ENCODE measurements at places on chromosomes 5 and 9.
A peak's percentile ranks its signal among the peaks of the same experiment; 100 is the strongest.

DNA sequence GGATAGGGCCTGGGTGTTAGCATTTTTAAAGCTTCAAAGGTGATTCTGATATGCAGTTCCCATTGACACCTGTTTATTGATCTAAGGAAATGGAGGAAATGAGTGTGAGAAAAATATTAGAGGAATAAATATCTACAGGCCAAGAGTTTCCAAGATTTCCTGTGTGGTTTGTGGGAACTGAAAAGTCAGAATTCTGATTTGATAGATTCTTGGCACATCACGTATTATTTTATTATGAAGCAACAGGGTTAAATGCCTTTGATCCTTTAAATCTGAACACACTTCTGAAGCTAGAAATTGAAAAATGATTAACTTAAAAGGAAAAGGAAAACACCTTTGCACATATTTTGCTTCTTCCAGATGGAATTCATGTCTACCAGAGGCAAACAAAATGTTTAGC, 113.7 kb downstream of the CD180 start:
- no peak for DNase-seq

DNA sequence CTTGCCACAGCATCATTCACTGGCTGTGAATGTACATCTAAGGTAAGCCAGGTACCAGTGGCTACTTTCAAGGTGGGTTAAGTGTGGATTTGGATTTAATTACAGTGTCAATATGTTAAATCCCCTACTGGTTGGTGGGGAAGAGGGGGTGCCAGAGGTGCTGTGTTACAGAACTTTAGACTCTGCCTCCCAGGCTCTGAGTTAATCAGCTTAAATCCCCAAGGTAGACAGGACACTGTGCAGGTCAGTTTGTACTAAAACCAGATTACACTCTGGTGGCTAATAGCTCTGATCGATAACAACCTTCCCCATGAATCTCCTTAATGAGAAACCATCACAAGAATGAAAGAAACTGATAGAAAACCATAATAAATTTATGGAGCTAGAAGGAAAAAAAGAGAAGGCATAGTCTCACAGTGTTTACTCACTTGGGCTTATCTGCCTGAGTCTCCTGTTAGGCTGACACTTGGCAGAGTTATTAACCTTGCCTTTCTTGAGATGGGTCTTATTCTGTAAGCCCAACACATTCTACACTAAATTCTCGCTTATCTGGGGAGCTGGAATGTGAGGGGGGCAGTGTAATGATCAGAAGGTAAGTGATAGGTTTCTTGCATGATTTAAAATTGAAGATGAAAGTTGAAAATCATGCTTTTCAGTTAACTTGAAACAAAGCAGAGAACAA, 106.8 kb downstream of the LMNB1 start:
- no peak for DNase-seq

- DNase-seq = no peak
These were observed 29.4 kb downstream of the SLC1A3 start for GRCh38 chr5:36635721-36636390.

DNA sequence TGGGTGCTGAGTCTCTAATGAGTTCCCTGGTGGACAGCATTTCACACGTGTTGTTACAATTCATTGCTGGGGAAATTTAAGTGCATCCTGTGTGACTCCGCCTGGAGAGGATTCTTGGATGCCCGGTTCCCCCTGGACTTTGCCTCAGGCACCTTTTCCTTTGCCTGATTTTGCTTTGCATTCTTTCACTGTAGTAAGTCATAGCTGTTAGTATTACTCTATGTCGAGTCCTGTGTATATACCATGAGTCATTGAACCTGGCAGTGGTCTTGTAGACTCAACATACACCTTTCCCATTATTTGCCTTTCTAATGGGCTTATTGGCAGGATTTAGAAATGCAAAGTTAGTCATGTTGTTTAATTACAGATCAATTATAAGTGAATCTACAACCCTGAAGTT, 81.9 kb upstream of the DHFR start:
- no peak for DNase-seq

GRCh38 chr5:177309351-177310191, 2.1 kb downstream of the MXD3 start:
- DNase-seq = peak; percentile 83

GRCh38 chr5:126358525-126358924, 64.7 kb upstream of the GRAMD2B start:
- DNase-seq = no peak

GRCh38 chr5:37326536-37326935, 44.4 kb downstream of the NUP155 start:
- DNase-seq = no peak

GRCh38 chr9:127267793-127268525, 3.4 kb downstream of the GARNL3 start:
- DNase-seq = no peak

GRCh38 chr9:70519912-70520724, 105.7 kb upstream of the KLF9 start:
- no peak for DNase-seq

DNA sequence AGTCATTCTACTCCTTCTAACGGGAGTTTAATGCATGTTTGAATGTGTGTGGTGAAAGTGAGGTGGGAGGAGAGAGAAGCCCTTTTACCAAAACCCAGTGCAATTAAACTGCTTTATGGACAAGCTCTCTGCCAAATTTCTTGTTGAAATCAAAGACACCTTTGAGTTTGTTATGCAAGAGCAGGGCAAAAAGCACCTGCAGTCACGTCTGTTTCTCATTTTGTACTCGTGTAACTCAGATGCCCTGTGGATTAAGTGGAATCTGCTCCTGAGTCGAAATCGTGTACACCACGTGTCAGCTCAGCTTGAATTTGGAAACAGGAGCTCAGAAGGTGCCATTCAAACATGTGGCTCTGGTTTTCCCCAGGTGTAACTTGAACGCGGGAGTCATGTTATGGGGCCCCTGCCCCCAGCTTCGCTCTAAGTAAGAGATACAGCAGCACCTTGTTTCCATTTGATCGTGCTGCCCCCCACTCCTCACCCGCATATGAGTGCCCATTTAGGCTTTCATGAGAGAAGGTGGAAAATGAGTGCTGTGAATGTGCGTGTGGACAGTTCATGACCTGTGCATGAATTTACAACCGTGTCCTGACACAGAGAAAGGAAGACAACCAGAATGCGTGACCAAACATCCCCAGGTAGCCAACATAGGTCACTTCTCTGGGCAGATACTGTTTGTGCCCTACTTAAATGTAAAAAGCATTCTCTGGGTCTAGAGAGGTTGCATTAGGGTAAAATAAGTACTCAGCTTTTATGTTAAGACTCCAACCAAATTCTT, 347.0 kb upstream of the SLC30A5 start:
- DNase-seq = no peak

Data from upper lobe of left lung (tissue), 6 donors.